Substantia nigra (tissue), 51 donors: ENCODE measurements at places on chromosomes 6 and 20.

DNA sequence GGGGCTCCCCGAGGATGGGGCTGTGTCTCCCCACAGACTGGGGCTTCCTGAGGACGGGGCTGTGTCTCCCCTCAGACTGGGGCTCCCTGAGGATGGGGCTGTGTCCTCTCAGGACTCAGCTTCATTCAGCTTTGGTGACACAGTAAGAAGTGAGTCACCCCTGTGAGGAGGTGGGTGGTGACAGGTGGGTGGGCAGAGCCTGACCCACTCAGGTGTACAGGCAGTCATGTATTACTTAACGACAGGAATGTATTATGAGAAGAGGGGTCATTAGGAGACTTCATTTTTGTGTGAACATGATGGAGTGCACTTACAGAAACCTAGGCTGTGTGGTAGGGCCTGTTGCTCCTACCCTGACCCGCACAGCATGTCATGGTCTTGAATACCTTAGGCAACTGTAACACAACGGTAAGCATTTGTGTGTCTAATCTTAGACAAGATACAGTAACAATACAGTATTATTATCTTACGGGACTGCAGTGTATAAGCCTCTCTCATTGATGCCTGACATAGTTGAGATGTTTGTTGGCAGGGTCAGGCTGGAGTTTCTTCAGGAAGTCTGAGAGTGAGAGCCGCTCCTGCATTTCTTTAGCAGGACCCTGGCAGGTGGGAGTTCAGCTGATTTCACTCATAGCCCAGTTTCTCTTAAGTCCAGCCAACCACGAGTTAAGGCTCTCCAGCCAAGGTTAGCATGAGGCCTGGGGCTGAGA lies 10.9 kb upstream of the PGC start:
- DNase-seq, result no peak

- DNase-seq, result no peak
Measured at GRCh38 chr6:112311950-112312547, 35.1 kb upstream of the RFPL4B start.

DNA sequence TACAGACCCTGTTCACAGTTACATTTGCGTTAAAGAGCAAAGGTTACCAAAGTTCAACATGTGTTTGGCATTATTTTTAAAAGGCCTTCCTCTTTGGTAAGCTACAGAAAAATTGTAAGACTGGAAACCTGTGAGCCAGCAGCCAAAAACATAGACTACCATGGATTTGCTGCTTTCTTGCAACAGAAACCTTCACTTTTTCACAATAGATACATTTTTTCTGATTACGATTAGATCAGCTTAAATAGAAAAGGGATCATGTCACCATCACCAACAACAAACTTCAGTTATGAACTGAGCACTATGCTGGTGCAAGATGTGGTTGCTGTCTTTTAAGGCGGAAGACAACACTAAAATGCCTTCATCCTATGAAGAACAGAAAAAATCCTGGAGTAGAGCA lies 112.3 kb upstream of the MARCKS start:
- no peak for DNase-seq

- DNase-seq, result no peak
Measured at GRCh38 chr20:25083141-25083772, 1.3 kb upstream of the VSX1 start.

DNA sequence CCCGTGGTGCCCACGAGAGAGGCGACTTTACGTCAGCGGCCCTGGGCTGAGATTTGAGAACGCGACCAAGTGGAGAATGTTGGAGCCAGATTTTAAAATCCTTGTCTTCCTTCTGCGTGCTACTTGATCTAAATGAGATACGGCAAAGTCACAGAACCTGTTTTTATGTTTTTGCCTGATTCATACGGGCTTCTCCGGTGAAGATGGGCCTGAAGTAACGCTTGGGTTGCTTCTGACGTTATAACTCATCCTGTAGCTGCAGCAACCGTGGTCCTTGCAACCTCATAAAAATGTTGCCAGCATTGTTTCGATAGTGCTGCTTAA lies 462 bp upstream of the SLC35B3 start:
- no peak for DNase-seq

DNA sequence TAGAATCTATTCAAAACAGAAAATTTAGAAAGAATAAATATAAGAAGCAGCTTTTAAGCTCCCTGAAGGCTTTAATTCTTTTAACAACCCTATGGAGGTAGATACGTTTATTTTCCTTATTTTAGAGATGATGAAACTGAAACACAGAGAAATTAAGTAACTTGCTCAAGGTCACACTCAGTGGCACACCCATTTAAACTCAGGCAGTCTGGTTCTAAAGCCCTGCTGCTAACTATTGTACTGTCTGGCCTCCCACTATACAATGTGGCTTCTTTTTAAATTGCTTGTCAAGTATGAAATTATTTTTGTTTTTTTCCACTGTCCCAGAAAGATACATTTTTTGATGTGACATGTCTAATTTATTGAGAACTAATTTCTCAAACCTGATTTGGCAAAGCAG lies 55.7 kb downstream of the FAM217A start:
- no peak for DNase-seq

- DNase-seq, result no peak
Measured at GRCh38 chr6:52815167-52816092, 11.8 kb upstream of the GSTA1 start.

- no peak for DNase-seq
Measured at GRCh38 chr6:49423817-49424216, 39.2 kb downstream of the MMUT start.

DNA sequence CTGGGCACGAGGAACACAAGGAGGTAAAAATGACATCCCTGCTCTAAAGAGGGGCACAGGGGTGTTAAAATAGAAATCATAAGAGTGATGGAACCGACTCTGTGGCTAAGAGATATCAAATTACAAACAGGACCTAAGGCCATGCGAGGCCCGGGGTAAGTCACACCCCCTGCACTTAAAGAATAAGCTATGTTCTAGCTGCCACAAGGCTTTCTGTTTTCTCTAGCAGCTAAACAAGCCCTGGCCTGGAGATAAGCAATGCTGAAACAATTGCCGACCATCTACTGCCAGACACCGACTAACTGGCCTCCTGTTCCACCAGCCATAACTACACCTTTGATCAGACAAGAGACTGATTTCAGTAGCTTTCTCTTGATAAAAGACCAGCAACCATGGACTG lies 32.4 kb downstream of the MDGA1 start:
- DNase-seq, result no peak

DNA sequence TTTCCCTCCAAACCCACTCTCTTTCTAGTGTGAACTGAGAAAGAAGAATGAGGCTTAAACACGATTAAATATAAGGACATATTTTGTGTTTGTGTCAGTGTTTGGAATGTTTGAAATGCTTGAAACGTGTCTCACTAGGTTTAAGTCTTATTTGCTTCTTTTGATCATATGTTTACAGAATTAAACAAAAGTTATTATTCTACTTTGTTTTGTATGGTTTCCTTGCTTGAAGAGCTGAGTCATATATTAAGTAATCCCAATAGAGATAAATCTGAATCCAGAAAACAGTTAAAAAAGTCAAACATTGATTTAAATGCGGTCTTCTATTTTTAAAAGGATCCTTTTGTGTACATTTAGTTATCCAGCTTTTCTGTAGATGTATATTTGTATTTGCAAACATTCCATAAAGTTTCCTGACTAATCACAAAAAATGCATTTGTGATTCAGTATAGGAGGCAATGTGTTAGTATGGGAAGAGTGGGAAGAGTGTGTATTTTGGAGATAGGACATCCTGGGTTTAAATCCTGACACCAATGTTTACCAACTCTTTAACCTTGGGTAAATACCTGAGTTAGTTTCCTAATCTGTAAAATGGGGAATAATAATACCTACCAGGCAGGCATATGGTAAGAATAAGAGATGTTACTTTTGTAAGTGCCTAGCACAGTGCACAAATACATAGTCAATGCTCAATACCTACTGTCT lies 72.9 kb downstream of the TSBP1 start:
- no peak for DNase-seq

DNA sequence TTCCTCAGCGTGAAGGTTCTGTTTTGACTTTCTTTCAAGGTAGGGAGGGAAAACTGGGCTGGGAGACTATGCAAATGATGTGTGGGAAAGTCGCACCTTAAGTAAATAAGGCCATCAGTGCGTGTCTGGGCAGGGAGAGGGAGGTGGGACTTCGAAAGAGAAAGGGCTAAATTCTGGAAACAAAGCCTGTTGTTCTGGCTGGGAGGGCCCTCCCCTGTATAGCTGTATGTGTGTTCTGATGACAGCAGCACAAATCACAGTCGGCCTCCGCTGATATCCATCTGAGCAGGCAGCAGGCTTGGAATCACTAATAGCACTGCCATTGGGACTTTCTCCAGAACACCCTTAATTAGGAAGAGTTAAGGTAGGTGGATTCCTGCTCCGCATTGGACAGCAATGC lies 19.2 kb downstream of the JAG1 start:
- DNase-seq, result no peak

DNA sequence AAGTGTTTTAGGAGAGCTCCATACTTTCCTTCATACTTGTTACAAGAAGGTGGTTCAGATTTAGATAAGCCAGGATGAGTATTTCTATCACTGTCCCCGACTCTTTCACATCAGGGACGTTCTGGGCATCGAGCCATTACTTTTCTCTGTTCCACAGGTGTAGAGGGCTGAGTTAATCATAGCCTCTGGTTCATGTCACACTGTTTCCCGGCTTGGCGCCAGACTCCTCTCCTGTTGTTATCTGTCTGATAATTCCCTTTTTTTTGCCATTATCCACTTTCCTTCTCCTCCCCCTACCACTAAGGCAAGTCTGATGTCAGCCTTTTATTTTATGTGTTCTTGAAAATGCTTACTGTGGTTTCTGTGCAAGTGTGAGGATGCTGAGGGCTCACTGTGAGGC lies 593.4 kb downstream of the UTRN start:
- no peak for DNase-seq

- no peak for DNase-seq
Measured at GRCh38 chr6:36800223-36801076, 38.8 kb downstream of the CPNE5 start.

DNA sequence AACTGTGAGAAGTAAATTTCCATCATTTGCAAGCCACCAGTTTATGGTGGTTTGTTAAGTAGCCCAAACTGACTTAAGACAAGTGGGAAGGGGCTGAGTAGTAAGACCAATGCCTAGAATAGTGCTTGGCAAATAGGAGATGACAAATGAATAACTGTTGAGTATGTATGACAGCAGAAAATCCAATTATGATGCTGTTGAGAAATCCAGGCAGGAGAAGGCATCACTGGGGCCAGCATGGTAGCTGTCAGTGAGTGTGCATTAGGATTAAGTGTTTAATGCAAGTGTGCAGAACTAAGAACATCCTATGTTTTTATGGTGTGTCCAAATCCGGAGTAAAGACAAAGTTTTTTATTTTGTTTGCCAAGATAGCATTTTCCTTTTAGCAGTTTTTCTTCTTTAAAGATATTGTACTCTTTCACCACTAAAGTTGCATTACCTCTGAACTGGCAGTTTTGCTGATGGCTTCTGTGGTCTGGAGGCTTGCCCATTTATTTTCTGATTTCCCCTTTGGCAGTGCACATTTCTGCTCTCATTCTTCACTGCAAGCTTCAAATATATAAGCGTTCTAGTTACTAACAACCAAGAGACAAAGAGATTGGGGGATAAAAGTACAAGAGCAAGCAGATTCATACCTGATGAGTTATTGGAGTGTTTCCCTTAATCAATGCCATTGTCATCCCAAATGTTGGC lies 289.7 kb downstream of the KCNQ5 start:
- DNase-seq, result no peak

GRCh38 chr6:148831064-148831463 lies 84.2 kb downstream of the UST start:
- no peak for DNase-seq

- no peak for DNase-seq
Measured at GRCh38 chr20:34318609-34319443, 15.7 kb upstream of the AHCY start.

- peak; percentile 34 for DNase-seq
Measured at GRCh38 chr6:26284537-26285142, 80.4 kb upstream of the BTN3A2 start.

DNA sequence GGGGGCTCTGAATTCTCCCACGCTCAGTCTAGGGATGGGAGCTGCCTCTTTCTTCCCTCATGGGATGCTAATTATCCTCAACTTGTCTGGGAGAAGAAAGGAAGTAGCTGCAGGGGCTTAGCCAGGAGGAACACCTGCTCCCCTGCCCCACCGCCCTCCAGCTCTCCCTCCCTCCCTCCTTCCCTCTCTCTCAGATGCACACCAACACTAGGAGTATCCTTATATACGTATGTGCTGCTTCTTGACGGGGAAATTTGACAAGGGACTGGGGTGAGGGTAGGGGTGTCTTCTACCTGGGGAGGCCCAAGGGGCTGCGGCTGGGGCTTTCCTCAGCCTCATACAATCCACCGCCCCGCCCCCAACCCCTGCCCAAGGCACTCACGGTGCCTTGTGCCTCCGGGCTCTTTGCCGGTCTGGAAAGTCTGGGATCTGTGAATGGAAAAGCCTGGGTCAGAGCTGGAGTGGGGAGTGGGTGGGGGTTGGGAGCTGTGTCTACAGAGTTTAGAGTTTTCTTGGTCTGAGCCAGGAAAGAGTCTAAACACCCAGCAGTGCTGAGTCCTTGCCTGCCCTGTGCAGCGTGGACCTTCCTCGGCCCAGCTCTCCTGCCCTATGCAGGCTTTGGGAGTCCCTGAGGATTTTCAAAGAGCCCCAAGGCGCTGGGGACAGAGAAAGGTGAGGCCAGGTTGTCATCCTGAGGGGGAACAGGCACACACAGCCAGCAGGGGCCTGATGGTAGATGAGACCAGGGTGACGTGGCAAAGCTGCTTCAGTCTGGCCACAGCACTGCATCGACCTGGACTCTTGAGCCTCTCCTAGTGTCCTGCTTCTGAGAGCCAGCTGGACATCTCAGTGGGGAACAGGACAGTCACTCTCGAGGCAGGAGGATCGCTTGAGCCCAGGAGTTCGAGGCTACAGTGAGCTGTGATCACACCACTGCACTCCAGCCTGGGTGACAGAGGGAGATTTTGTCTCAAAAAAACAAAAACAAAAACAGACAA lies 29.3 kb upstream of the EMILIN3 start:
- no peak for DNase-seq

- no peak for DNase-seq
Measured at GRCh38 chr6:123171341-123172115, 175.5 kb downstream of the CLVS2 start.

DNA sequence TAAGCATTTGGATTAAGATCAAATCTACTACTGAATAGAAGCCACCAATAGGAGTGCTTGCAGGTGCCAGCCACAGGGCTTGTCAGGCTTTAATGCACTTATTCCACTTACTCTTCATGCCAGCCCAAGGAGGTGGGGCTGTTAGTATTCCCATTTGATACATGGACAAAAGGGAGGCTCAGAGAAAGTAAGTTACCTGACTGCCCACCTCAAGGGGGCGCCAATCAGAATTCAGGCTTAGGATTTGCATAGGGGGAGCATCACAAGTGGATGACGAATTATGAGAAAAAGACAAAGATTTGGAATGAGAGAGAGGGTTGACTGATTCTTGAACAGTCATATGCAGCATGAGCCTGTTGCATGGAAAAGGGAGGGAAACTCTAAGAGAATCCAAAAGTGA lies 188.4 kb upstream of the TSHZ2 start:
- no peak for DNase-seq

GRCh38 chr6:16872543-16873235 lies 111.4 kb upstream of the ATXN1 start:
- DNase-seq, result no peak

- DNase-seq, result no peak
Measured at GRCh38 chr20:58523072-58523970, 8.1 kb upstream of the APCDD1L start.

- no peak for DNase-seq
Measured at GRCh38 chr20:32112841-32113240, 3.3 kb downstream of the TM9SF4 start.
